Skeletal muscle cell (primary cell): ENCODE measurements at places on chromosomes 6 and 20.

DNA sequence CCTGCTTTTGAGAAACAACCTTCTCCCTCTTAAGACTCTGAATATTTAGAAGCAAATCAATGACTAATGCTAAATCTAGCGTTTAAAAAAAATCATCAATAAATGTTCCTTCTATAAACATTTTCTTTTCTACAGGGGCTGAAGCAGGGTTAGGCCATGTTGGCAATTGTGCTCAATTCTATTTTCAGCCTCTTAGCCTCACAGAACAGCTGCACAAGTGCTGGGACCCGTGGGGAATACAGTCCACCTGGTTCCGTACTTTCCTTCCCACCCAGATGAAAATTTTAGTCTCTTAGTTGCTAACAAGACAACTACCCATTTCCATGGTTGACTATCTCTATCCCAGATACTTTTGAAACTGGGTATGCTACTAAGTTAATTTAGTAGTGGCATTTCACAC lies 138.6 kb downstream of the RPS12 start:
- DNase-seq = no peak

DNA sequence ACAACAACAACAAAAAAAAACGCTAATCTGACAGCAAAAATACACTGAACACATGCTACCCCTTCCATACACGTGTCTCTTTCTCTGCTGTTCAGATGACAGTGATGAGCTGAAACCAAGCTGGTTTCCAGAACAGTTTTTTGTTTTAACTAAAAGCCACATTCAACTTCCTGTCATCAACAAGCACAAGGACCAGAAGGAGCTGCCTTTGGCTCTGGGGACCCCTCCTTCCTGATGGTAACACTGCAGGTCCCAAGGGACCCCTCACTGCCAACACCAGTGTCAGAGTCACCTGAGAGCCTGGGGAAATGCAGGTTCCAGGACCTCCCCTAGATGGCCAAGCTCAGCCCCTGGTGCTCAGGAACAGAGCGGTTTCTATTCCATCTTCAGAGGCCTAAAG lies 6.0 kb downstream of the CST7 start:
- DNase-seq = no peak

DNA sequence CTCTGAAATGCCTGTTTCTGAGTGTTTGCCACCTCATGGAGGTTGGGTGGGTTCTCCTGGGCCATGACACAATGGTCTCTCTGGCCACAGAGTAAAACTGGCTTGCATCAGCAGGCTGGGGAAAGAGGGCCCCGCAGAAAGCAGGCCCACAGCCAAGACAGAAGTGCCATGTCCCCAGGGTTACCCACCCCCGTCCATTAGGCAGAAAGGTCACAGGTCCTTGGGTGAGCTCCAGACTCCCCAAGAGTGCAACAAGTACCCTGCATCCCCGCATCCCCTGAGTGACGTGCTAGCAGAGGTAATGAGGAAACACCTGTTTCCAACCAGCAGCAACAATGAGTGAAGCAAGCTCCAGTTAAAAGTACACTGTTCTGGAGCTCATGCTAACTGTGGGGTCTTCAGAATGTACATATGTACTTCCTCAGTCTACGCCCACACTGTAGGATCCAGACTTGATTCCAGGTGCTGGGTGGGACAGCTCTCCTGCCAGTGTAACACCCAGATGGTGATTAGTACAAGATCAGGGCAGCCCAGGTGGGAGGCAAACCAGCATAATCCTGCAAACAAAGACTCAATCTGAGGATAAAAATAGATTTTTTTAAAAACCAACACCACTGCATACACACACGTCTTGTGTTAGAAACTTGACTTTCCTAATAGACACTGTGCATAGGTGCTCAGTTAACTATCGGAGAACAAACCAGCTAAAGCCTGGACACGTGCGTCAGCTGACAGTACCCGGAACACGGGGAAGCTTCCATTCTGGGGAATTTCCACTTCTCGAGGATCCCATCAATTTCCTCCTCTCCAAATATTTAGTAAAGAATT lies 31.5 kb downstream of the RRBP1 start:
- DNase-seq = no peak

GRCh38 chr20:20566516-20566915 lies 145.9 kb downstream of the RALGAPA2 start:
- DNase-seq = no peak

DNA sequence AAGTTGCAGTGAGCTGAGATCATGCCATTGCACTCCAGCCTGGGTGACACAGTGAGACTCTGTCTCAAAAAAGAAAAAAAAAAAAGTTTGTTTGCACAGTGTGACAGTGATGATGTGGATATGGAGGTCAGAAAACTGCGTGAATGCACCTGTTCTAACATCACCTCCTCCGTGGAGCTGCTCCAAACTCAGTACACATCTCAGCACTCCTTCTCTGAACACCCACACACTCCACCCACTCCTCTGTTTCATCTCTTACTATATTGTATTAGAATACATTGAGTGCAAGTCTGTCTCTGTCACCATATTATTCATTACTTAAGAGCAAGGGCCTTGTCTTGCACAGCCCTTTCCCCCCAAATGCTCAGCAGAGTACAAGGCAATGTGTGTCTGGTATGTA lies 51.5 kb upstream of the ENPP4 start:
- no peak for DNase-seq

- DNase-seq = peak; percentile 90
These were observed 172.8 kb upstream of the ARG1 start for GRCh38 chr6:131400054-131400778.

DNA sequence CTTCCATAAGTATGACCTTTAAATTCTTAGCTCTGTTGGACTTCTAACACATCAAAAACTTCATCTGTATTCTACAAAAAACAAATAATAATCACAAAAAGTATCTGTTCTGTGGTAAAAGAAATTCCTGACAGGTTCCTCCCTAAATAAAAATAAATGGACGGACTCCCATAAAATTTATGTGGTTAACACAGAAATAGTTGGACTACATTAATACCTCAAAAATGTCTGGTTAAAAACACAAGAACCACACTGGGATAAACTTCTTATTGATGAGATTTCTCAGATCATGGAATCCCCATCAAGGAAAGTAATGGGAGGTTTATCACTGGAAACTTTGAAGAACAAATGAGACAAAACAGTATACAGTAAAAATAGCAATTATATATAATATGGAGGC lies 172.4 kb downstream of the MOXD1 start:
- DNase-seq = no peak

- DNase-seq = no peak
These were observed 76.3 kb downstream of the PERP start for GRCh38 chr6:138030872-138031271.

DNA sequence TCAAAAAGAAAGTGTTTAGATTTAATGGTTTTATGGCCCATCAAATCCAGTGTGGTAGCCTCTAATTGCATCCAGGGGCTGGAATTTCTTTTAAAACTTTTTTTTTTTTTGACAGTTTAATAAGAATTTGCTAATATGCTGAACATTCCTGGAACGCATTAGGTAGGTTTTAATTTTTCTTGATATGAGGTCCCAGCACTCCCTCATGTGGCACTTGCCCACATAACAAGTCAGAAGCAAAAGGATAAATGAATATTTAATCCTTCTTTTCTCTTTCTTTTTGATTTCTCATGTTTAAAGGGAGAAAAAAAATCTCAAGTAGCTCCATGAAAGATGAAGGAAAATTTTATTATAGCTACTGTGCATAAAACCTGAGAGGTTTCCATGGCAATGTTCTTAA lies 13.5 kb downstream of the HAO1 start:
- peak; percentile 11 for DNase-seq

DNA sequence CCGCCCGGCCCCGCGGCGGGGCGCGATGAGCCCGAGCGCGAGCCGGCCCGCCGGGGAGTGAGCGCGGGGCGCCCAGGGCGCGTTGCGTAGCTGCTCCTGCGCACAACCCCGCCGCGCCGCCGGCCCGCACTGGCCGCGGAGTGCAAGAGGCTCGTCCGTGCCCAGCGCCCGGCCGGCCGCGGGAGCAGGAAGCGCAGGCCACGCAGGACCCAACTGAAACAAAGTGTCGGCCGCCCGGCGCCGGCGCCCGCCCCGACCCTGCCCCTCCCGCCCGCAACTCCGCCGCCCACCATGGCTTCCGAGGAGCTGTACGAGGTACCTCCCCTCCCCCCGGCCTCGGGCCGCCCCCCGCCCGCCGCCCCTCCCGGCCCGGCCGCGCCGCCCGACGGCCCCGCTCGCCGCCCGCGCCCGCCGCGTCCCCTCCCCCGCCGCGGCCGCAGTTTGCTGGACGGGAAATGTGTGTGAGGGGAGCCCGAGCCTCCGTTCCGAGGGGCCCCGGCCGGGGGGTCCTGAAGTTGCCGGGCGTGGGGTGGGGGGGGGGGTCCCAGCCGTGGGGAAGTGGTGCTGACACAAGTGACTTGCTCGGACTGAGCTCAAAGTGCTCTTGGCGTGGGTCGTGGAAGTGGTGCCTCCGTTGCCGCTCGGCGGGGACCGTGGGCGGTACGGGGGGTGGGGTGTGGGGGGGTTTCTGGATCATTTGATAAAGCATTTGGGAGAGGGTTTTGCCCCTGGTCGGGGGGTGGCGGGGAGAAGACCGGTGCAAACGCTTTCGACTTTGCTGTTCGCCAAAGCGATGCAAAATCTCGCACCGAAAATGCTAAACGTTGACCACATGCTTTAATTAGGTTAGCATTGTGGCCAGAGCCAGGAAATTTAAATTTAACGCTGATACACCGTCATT lies 539 bp downstream of the CDYL start:
- DNase-seq = no peak

- DNase-seq = no peak
These were observed 94.7 kb downstream of the TMEM170B start for GRCh38 chr6:11632231-11632630.

- peak; percentile 25 for DNase-seq
These were observed 131.0 kb upstream of the BMP2 start for GRCh38 chr20:6636209-6637159.

DNA sequence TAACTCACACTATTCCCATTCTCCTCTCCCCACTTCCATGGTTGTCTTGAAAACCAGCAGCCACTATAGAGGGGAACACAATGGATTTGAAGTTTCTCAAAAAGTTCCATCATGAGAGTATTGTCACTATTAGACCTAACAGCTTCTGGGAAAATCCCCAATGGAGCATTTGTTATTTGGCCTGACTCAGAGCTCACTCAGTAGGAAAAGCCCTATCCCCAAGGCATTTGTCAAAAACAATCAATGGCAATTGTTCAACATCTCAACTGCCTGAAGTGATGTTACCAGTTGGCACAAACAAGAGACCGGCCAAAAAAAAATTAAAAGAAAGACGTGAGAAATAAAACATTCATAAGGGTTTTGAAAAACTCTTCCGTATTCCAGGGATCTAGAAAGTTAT lies 98.8 kb downstream of the MYLK4 start:
- DNase-seq = no peak

GRCh38 chr20:8060977-8061376 lies 41.4 kb upstream of the TMX4 start:
- no peak for DNase-seq

GRCh38 chr6:34152806-34153520 lies 7.1 kb upstream of the GRM4 start:
- no peak for DNase-seq

GRCh38 chr6:112600168-112600567 lies 253.0 kb downstream of the RFPL4B start:
- no peak for DNase-seq

DNA sequence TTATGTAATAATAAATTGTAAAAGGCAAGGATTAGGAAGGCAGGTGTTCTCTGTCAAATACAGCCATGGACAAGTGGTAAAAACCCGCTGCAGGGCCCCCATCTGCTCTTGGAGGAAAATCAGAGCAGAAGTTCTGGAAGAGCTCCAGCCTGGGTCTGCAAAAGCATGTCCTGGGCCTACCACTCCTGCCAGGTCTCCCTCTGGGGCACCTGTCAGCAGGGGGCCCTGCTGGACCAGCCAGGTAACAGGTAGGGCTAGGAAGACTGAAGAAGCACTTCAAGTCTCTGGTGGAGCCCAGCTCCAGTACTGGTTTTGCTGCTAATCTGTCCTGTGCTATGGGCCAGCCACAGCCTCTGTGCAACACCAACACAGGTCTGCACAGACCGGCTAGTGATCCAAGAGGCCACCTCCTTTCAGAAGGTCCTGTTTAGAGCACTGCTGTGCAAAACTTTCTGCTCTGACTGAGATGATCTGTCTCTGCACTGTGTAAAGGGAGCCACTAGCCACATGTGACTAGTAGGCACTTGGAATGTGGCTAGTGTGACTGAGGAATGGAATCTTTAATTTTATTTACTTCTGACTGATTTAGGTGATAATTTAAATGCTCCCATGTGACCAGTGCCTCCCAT lies 30.2 kb downstream of the RRBP1 start:
- DNase-seq = no peak

DNA sequence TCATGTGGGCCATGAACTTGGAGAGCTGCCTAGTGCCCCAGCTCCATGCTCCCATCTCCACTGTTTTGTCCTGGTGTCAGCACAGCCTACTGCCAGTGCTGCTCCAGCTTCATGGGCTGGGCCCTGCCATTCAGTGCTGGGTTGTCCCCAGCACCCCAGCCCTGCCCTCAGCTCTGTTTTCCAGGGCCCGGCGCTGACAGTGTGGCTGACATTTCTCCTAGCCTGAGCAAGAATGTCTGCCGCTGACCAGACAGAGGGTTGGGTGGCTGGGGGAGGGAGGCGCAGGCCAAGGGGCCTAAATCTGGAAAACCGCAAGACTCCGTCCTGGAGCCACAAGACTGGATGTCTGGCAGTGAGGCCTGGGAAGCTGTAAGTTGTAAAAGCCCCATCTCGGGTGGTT lies 78.9 kb downstream of the DHX35 start:
- DNase-seq = no peak

DNA sequence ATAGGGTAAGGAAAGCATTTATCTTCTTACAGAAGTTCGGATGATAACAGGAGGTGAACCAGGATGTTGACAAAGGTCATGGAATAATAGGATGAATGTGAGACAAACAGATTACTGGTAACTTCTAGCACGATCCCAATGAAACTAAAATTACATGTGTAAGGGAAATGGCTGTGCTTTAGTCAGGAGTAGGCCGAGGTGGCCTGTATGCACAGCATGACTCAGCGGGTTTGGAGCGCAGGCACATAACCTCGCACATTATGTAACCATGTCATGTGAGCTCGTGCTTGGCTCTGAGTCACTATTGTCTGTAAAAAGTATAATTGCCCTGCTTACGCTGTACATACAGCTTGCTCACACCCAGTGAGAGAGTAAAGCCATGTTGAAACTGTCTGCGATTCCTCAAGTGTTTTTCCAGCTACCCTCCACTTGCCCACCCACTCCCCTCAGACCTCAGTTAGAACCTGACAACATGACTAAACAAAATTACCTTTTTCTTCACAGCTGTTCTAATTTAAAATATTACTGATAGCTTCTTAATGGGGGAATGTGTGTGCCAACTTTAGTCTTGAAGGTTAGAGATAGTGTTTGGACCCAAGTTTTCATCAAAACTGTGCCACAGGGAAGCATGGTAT lies 8.2 kb downstream of the CYB5R4 start:
- peak; percentile 78 for DNase-seq

- no peak for DNase-seq
These were observed 6.0 kb upstream of the DSP start for GRCh38 chr6:7535498-7535897.
